ENCODE measurements at places on chromosomes 13 and 19.
A peak's percentile ranks its signal among the peaks of the same experiment; 100 is the strongest.

DNA sequence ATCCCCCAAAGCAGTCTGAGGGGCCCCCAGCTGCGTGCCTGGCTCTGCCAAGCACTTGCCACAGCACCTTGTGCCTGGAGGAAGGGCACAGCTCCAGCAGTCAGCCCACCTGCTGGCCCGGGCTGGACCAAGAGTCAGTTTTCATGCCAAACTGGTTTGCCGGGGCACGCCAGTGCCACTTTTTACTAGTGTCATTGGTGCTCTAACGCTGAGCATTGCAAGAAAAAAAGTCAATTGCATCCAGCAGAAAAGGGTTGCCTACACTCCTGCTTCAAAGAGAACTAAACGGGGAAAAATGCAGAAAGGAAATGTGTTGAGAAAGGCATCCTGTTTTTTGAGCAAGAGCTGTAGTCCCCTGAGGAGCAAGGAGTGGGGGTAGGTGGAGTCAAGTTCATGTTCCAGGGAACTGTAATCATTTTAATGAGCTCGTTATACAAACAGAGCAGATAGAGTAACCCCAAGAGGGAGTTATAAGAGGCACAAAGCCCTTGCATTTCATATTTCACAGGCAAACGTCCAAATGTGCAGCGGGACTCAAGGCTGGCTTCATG lies 68.4 kb downstream of the F2RL3 start:
- DNase-seq = no peak

DNA sequence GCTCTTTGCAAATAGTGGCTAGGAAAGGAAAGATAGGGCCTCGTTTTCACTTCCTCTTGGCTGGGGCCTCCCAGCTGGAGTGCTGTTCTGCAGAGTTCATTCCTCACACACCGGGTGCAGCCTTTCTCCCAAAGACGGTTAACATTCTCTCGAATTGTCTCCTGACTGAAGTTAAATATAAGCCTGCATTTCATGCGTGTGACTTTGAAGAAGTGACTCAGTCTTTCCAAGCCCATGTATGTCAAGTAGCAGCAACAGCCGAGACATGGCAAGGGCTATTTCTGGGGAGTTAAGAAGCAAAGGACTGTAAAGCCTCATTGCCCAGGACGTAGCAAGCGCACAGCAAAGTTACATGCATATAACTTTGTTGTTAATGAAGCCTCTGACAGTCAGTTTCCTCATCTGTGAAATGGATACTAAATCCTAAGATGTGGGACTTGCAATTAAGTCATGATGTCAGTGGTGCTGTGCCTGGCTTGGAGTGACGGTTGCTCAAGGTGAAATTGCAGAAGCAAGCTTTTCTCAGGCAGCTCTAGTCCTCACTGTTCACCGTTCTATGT lies 502.4 kb downstream of the MYO16 start:
- no peak for DNase-seq

- no peak for DNase-seq
Observed at GRCh38 chr13:105518086-105518485, 1017.4 kb downstream of the EFNB2 start.

GRCh38 chr13:24068472-24068871 lies 92.0 kb upstream of the SPATA13 start:
- DNase-seq = no peak

DNA sequence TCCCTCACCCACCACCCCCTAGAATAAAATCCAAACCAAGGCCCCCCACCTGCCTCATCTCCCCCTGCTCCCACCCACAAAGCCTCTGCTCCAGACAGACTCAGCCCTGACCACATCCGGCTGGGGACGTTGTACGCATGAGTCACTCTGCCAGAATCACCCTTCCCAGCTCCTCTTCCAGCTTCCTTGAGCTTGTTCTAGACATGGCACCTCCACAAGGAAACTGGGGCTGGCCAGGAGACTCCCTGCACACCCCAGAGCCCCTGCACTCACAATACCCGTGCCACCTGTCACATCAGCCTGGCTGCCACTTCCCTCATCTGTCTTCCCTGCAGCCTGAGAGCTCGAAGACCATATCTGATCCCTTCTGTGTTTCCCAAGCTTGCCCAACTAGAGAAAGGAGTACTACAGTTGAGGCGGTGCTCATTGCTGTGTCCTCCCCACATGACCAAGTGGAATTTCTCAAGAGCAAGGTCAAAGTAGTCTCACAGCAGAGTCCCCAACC lies 9.7 kb downstream of the DEDD2 start:
- DNase-seq = no peak

- DNase-seq = peak; percentile 44
Observed at GRCh38 chr19:41871573-41872383, 5.3 kb upstream of the CD79A start.

DNA sequence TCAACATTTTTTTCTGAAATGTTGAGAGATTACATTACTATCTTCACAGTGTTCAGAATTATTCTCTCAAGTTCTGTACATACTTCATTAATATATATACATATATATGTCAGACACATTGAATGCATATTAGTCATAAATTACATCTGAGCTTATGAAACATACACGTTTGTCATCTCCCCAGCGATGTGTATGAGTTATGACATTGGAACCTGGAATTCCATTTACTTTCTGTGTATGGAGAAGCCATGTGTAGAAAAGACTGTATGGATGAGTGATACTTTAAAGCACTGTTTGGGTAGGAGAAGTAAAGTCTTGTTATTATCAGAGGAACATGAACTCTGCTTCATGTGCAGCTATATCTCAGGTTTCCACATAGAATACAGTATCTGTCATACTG lies 167.2 kb downstream of the FGF14 start:
- DNase-seq = no peak

DNA sequence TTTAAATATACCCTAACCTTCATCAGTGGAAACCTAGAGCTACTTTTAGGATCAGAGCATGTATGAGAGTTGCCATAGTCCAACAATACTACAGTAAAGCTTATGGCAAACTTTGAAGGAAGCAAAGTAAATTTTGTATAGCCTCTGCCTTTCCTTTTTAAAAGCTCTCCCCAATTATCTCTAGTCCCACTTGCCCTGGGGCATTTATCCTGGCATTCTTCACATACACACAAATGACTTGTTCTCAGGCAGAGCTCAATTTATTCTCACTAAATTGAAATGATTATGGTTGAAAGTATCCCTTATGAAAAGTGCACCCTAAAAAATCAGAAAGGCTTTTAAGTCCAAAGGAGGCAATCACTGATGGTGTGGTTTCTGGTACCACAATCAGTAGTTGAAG lies 94.1 kb upstream of the UFM1 start:
- DNase-seq = no peak

- no peak for DNase-seq
Observed at GRCh38 chr13:76331943-76332712, 554.1 kb downstream of the KCTD12 start.

DNA sequence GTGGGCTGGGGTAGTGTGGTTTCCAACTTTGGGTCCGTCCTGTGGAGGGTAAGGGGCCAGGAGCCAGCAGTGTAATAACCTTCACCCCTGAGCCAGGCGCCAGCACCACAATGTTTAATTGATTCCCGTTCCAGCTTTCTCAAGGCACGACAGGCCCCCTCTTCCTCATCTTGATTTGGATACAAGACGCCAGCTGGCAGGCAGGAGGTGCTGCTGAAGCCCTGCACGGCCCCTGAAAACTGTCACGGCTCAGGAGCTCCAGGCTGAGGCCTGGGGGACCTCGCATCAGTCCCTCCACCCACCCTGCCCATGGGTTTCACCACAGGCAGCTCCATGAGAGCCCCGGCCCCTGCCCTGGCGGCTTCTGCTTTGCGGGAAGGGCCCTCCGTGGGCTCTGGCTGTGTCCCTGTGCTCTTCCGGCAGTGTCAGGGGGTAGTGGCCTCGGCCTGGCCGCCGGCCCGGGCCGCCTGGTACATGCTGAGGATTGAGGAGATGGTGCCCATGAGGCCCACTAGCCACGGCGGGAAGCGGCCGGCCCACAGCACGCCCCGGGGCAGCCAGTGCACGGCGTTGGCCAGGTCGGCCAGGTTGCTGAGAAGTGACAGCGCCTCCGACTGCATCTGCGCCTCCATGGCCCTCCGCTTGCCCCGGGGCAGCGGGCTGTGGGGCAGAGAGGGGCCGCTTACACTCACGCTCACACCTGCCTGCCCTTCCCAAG lies 11.9 kb downstream of the PEX11G start:
- no peak for DNase-seq

GRCh38 chr13:63463782-63464610 lies 2048.3 kb upstream of the PCDH20 start:
- no peak for DNase-seq

GRCh38 chr13:99003186-99003585 lies 25.3 kb upstream of the DOCK9 start:
- DNase-seq = no peak

DNA sequence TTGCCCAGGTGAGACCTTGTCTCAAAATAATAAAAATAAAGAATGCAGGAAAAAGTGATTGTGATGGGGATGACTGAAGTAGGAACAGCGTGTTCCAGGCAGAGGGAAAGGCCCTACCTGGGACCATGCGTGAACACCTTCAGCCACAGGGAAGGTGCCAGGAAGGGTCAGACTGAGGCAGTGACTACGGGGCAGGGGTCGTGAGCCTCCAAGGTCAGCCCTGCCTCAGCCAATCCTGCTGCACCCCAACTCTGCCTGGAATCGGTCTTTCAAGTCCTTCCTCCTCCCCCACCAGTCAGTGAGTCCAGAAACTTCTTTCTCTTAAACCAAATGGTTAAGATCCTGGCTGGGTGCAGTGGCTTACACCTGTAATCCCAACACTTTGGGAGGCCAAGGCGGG lies 16.1 kb upstream of the TLE2 start:
- no peak for DNase-seq

GRCh38 chr13:99471221-99472121 lies 29.8 kb upstream of the TM9SF2 start:
- no peak for DNase-seq

GRCh38 chr13:41547251-41548000 lies 90.1 kb downstream of the RGCC start:
- DNase-seq = no peak

All from stimulated activated CD4-positive, alpha-beta T cell treated with anti-CD3 and anti-CD28 coated beads, Interleukin-12 subunit alpha, Interleukin-12 subunit beta, amount 100 ng/mL, for 4 hours (primary cell).